ENCODE measurements at places on chromosomes 2 and 18.
A peak's percentile ranks its signal among the peaks of the same experiment; 100 is the strongest.

- no peak for DNase-seq
Observed at GRCh38 chr18:21458310-21458709, 142.2 kb downstream of the ESCO1 start.

DNA sequence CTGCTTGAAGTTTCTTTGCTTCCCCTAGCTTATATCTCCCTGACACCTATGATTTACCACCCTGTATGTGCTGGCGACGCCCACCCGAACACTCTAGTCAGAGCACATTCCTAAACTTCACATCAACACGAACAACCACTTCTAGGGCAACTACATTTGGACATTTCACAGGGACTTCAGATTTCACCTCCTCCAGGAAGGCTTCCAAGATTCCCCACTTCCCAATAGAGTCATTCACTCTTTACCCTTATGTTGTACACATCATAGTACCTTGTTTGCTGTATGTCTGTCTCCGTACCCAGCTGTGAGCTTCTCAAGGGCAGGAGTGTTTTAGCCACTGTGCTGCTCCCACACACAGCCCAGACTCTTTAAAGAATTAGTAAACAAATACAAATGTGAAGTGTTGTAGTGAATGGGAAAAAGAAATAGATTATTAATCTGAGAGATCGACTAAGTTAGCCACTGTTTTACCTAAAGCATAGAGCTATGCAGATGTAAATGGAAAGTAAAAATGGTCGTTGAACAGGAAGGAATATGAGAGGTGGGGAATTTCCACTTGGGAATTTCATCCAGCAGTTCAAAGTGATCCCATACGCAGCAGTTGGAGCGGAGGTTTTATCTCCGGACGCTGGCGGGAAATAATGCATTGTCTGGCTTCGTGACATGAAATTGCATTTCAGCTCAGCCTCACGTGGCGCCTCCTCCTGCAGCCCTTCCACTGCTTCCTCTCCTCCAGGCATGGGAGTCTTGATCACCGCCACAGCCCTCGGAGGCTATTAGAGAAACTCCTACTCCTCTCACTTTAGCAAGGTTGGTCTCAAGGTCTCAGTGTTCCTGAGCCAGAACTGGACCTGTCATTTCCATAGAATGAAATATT is 233.4 kb upstream of the COPS8 start:
- DNase-seq: no peak

- DNase-seq: no peak
Observed at GRCh38 chr18:44039826-44040225, 640.9 kb upstream of the SETBP1 start.

- DNase-seq: no peak
Observed at GRCh38 chr2:130162968-130163367, 18.1 kb upstream of the CCDC74B start.

DNA sequence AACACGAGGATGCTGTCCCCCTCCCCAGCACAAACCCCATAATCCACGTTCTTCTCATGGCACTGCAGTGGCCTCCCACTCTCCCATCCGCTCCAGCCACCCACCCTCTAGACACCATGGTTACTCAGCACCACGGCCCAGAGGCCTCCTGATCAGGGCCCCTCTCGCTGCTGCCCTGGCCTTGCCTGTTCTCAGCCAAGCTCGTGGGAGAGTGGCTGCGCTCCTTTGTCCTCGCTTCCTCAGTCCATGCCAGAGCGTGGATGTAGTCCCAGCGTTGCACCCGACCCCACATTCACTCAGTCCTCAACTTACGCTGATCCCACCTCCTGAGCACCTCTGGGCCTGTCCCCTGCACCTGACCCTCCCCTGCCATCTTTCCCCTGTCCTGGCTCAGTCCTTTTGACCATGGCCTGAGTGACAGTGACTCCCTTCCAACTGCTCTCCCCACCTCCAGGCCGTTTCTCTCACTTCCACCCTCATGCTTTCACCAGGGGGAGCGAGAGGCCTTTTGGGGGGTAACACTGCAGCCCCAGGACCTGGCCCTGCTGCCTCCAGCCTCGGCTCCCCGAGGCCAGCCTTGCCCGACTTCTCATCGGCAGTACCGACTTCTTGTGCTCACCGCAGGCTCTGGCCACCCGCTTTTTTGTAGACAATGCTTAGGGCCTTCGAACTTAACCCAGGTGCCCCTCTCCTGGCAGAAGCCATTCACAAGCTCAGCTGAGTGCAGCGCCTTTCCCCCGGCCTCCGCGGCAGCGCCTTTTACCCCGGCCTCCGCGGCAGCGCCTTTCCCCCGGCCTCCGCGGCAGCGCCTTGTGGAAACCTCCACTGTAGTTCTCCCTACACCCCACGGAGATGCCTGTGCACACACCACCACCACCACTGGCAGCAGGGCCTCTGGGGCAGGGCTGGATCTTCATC is 131.4 kb downstream of the CLIP4 start:
- DNase-seq: no peak

DNA sequence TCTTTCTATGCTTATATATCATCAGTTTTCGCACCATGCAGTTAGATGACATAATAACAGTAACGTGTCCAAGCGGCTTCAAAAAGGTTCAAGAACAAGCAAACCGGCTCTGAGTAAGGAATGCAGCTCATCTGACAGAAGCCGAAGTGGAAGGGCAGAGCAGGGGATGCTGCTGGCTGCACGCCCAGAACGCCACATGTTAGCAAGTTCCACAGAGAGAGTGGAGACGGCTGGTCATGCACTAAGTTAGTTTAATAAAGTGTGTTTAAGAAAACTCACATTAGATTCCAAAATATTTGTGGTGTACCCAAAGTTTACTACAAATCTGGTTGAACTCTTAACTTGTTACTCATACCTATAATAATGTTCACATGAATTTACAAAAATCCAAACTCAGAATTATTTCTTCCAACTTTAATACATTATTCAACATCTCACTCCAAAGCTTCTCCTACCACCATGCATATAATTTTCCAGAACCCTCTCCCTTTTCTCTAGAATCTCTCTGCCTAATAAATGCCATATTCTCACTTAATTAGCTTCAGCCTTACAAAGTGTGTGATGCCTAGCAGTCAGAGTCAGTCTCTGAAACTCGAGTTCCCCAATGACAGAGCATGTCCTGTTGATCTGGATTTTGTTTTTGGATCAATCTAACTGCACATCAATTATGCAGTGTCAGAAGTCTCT is 170.0 kb downstream of the DNAH7 start:
- DNase-seq: peak; percentile 96

- no peak for DNase-seq
Observed at GRCh38 chr18:29712785-29713184, 1329.8 kb downstream of the DSC3 start.

DNA sequence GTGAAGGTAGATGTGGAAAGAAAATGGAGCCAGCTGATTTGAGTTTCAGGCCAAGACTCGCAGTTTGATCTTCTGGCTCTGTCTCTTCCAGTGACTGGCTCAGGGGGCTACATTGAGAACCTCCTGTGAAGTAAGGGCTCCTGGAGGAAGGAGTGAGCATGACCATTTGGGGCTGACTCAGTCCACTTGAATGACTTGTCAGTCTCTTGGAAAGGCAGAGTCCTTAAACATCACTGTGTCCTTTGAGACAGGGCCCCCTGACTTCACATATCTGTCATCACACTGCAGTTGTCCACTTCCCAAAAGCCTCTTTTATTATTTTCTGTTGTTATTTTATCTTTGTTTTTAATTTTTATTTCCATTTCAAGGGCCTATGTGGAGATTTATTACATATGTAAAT is 204.6 kb upstream of the APCDD1 start:
- DNase-seq: no peak

DNA sequence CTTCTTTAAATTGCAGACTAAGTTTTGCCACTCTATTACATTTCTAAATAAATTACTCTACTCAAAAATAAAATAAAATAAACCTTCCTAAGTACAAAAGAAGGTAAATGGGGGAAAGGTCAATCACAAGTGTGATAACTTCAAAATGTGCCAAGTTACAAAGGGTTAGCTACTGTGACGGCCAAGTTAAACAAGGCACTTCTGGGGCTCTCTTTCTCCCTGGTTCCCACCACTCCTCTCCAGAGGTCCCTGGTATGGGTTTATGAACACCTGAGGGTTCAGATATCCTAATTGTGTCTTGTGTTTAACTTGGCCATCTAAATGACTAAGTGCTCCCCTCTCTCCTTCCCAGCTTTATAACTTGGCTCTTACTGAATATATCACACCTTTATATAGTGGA is 5.4 kb downstream of the ZNF521 start:
- no peak for DNase-seq

DNA sequence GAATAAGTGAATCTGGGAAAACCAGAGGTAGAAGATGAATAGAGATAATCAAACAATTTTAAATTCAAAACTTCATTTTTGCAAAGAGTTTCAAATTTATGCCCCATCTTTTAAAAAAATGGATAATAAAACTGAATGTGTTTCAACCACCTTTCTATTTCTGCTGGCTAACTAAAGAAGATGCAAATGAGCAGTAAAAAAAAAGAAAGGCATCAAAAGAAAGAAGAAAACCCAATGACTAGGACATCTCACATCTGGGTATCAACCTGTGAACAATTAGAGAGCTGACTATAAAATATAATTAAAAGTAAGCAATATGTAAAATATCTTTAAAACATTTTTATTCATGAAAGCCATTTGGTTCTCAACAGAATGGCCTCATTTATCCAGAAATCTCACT is 2.5 kb downstream of the PGAP1 start:
- no peak for DNase-seq

GRCh38 chr2:2107141-2107540 is 223.9 kb downstream of the MYT1L start:
- no peak for DNase-seq

GRCh38 chr2:23092831-23093230 is 292.1 kb upstream of the KLHL29 start:
- no peak for DNase-seq

GRCh38 chr2:23418461-23418911 is 33.5 kb downstream of the KLHL29 start:
- no peak for DNase-seq

DNA sequence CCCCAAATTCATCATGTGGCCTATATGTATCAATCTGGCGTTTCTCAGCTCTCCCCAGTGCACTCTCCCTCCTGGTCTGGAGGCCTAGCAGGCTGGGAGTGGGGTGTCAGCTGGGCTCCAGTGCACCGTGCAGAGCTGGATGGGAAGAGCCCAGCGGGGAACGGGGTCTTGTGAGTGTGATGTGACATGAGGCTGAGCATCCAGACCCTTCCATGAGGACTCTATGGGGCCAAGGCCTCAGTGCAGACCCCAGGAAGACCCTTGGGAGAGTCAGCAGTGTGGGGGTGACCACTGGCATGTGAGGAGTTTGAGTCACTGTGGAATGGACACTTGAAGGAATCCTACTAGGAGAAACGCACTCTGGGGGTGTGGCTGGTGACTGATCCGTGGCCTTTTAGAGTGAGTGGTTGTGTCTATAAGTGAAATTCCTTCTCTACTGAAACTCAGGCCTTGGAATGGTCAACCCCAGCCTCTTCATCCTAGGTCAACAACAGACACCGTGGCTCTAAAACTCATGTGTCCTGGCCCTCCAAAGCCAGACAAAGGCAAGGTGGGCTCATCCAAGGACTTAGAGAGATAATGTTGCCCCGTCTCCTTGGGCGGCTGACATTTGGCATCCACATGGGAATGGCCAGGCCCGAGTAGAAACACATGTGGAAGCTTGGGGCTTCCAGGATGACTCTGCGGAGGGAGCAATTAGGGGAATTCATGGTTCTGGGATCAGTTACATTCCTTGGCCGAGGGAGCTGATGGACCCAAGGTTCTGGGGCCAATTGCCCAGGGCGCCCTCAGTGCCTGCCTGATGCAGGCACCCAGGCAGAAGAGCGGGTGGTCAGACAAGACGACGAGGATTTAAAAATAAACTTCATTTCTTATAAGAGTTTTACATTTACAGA is 156.0 kb upstream of the TWIST2 start:
- DNase-seq: no peak
